ENCODE measurements at places on chromosomes 5 and 9.

DNA sequence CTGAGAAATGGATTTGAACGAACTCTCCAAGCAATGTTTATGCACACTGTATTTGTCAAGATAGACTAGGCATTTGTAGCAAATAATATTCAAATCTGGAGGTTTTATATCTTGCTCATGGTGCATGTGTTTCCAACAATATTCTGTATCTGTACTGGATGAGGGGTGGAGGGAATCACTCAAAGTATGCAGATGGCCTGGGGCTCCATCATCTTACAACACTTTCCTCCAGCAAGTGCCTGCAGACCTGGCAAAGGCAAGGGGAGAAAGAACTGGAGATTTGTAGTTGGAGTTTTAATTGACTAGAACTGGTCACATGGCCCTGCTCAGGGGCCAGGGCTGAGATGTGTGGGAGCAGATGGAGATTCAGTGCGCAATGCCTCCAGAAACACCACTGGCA is 309.0 kb downstream of the PLK2 start:
- DNase-seq = no peak

GRCh38 chr5:133962131-133962530 is 6.3 kb downstream of the C5orf15 start:
- no peak for DNase-seq

DNA sequence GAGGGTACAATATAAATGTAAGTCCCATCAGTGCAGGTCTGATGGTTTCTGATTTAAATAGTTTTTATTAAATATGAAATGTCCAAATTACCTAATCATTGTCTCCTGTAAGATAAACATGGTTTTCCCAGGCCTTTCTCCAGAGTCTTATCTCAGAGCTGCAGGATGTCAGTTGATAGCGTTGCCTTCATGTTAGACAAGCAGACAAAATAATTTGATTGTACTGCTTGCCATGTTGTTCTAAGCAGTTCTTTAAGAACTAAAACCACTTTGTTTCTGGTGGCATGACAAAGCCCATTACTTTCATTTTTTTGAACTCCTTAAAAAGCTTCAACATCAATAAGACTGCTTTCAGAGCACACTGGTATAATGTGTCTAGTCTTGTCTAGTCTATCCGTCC is 1073.5 kb downstream of the MAT2B start:
- DNase-seq = no peak

DNA sequence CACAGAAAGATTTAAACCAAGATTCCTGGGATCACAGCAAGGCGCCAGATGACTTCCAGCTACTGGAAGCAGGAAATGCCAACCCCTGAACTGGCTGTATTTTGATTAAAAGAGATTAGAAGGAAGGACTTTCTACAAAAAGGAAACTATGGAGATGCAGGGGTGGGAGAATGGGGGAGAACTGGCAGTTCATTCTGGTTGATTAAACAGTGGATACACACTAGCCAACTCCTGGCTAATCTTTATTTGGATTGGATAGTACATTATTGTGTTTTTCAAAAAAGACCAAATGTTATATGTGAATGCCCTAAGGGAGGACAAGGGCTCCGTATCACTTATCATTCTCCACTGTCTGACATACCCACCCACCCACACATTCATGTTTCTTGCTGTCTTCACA is 93.2 kb downstream of the CDO1 start:
- no peak for DNase-seq

- DNase-seq = no peak
Measured at GRCh38 chr5:134028496-134028895, 23.7 kb upstream of the VDAC1 start.

DNA sequence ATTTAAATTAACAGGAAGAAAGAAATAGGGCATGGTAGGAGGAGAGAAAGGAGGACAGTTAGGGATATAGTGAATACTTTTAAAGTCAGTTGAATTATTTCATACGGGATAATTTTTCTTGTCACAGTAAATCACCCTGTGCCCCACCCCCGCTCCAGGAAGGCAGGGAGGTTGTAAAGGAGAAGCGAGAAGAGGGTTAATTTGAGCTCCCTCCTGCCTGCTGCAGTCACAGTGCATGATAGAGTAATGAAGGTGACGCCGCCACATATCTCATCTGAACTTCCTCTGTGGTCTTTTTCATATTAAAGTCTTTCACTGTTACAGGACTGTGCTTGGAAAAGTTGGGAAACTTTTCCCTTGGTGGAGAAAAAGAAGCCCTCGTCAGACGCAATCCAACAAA is 896 bp upstream of the PCSK5 start:
- DNase-seq = peak; percentile 39

GRCh38 chr5:130541617-130542221 is 623.3 kb downstream of the HINT1 start:
- no peak for DNase-seq

DNA sequence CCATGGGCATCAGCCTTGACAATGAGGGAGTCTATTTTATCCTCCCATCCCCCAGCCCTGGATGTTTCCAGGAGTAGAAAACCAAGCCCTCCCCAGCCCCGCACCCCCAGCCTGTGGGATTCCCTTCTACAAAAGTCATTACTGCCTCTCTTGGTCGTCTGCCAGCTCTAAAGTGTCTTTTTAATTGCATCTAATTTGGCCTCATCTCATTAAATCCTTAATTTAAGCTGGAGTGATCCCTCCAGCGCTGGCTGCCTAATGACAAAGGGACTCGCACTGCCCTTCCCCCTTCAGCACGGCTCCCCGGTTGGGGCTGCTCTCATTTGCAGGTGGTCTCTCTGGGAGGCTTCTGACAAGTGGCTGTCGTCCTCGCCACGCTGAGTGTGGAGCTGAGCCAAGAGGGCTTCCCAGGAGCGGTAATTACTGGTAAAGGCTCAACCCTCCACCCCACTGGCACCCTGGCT is 107.9 kb upstream of the ALDH1B1 start:
- DNase-seq = no peak

DNA sequence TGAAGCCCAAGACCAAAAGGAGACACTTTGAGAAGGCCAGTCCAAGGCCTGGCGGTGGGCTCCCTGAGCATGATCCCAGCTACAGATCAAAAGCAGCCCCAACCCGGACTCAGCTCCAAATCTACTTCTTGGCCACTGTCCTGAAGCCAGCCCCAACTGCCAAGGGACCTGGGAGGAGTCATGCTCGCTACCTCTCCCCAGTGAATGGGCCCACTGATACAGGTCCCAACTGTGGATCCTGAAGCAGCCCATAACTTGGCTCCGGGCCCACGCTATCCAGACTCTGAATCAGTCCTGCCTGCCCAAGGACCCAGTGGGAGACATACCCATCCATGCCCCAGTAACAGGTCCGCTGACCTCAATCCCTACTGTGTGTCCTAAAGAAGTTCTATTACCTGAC is 1545.3 kb upstream of the C9orf72 start:
- no peak for DNase-seq

GRCh38 chr9:99051851-99052250 is 53.1 kb upstream of the TGFBR1 start:
- DNase-seq = no peak

GRCh38 chr9:127967151-127967809 is 13.5 kb downstream of the EEIG1 start:
- DNase-seq = peak; percentile 26

DNA sequence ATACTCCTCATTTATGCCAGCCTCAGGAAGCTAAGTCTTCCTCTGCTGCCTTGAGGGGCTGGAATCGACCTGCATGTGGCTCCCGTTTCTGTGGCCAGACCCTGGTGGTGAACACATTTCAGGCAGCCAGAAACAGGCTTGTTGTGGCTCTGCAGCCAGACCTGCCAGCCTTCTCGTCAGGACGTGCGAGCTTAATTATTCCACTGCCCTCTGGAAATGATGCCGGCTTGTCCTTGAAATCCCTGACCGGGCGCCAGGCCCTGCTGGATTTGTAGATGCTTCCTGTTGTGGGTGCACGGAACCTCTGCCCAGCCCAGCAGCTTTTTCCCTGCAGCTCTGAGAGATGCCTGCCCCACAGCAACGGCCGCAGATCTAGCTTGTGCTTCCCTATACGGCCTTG is 41.6 kb downstream of the PDZD2 start:
- no peak for DNase-seq

GRCh38 chr9:131263701-131264100 is 12.6 kb downstream of the FAM78A start:
- DNase-seq = peak; percentile 11

DNA sequence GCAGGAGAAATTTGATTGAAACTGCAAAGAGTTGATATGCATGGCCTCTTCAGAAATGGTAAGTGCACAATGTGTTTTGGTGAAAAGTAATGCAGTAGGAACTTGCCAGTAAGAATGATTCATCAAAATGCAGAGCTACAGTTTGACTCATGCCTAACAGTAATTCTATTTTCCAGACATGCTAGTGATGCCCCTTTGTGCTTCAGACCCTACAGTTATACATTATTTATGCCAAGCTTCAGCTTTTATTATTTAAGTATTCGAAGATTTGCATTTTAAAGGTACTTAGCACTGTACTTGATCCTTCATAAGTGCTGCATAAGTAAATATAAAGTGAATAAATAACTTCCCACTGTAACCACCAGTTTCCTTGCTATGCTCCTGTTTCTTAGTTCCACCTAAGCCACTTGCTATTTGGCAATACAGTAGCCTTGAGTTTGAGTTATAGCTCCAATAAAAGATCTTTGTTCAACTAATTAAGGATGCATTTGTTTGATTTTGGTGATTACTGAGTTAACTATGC is 3.6 kb upstream of the SPATA31E1 start:
- no peak for DNase-seq

GRCh38 chr9:89501311-89501898 is 3.5 kb upstream of the SEMA4D start:
- DNase-seq = no peak

- no peak for DNase-seq
Measured at GRCh38 chr5:20286512-20286911, 298.5 kb upstream of the CDH18 start.

DNA sequence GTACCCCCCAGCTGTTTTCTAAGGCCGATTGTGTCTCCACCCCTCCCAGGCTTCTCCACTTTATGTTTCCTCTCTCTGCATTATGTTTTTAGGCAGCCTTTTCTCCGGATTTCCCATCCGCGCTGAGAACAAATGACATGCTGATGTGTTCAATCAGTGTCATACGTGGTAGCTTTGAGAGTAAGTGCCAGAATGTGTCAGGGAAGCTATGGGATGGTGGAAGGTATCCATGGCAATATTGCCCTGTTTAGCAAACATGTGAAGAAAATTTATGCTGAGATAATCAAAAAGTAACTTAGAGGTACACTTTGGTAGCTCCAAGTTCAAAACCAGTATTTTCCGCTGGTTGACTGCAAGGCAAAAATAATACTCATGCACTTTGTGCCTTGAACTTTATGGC is 36.6 kb upstream of the LECT2 start:
- DNase-seq = no peak

GRCh38 chr5:60487476-60487875 is 212.5 kb downstream of the DEPDC1B start:
- no peak for DNase-seq

DNA sequence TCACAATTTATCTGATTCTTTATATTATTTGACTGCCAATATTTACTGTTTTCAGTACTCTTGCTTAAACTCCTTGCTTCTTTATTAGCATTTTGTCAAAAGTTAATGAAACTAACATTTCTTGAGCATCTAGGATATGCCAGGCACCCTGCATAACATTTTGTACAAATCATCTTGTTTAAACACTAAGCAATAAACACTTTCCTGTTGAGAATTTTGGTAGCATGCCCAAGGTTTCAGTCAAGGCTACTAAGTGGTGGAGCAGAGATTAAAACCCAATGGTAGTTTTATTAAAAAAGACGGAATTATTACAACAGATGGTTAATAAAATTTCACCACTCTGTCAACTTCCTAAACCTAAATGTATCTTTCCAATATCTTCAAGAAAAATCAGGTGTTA is 43.2 kb downstream of the SKIC3 start:
- DNase-seq = no peak

- DNase-seq = no peak
Measured at GRCh38 chr9:22395687-22396141, 50.9 kb upstream of the DMRTA1 start.

GRCh38 chr5:61053937-61054336 is 108.3 kb downstream of the SMIM15 start:
- DNase-seq = no peak

GRCh38 chr5:83474161-83474796 is 2.7 kb downstream of the VCAN start:
- DNase-seq = peak; percentile 14

- no peak for DNase-seq
Measured at GRCh38 chr5:18799482-18800128, 1165.3 kb downstream of the TAF11L14 start.

- no peak for DNase-seq
Measured at GRCh38 chr9:18707489-18708205, 233.7 kb downstream of the ADAMTSL1 start.

- no peak for DNase-seq
Measured at GRCh38 chr5:141208478-141208877, at the start of gene PCDHB12. Gene PCDHB12 (plus strand): TSS chr5:141208719. CDS start chr5:141208908, 189 bp downstream.

- DNase-seq = no peak
Measured at GRCh38 chr5:16128944-16129343, 50.6 kb downstream of the MARCHF11 start.

DNA sequence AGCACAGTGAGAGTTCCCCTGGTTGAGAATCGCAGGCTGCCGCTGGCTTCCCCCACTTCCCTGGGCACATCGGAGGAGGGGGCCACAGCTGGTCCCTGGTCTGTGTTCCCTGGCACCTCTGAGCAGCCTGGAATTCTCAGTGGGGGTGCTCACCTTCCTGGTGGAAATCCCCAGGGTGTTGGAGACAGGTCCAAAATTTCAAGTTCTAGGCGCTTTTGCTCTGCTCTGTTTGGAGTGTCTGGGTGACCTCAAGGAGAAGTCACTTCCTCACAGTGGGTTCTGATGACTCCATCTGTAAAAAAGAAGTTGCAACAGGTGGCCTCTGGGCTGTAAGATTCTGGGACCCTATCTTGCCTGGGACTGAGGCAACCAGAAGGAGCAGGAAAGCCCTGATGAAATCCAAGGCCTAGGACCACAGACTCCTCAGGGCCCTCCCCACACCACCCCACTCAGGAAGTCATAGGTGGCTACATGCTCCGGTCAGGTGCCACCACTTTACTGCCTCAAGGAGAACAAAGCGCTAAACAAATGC is at the start of gene TRAF1:
TSS of gene TRAF1 (minus strand) at position 400 of the 532 bp plus-strand sequence. CDS start 721 bp downstream, outside the sequence.
- DNase-seq = peak; percentile 49

DNA sequence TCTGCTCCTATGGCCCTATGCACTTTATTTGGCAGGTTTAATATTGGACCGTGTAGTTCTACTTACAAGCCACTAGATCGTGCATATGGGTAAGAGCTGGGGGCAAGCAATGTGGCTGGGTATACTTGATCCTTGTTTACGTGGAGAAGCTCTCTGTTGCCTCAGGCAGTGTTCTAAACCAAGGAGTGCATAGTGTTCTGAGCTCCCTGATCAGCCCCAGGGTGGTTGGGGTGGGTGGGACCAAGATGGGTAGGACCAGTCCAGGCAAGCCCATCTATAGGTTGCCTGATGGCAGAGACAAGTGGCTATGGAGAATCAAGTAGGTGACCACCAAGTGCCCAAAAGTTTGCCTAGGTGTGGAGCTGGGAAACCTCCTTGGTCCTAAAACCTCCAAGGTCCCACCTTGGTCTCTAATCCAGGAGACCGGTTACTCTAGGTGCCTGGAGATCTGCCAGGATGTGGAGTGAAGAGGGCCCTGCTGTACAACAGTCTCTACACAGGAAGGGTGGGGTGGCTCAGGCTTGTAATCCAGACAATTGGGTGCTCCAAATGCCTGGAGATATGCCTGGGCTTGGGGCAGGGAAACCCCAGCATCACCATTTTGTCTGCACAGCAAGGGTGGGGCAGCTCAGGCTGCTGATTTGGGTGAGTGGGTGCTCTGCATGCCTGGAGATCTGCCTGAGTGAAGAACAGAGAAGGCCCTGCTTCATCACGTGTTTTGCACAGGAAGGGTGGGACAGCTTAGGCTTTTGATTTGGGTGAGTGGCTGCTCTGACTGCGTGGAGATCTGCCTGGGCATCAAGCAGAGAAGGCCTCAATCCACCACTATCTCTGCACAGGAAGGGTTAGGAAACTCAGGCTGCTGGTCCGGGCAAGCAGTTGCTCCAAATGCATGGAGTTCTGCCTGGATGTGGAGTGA is 659.8 kb downstream of the TLE4 start:
- no peak for DNase-seq

Data from CD4-positive, alpha-beta T cell treated with Interleukin-17A for 4 hours (primary cell).